Fibroblast of mammary gland (primary cell): ENCODE measurements at places on chromosomes 12 and 14.
A peak's percentile ranks its signal among the peaks of the same experiment; 100 is the strongest.

GRCh38 chr12:10722905-10723746 lies at the start of gene YBX3:
Gene YBX3, minus strand, starts transcription at chr12:10723323. Its CDS starts 212 bp downstream, at chr12:10723111.
- peak; percentile 77 for DNase-seq

- no peak for DNase-seq
Measured at GRCh38 chr12:93980711-93981110, 167.7 kb upstream of the PLXNC1 start.

- no peak for DNase-seq
Measured at GRCh38 chr12:115828168-115828567, 449.3 kb downstream of the MED13L start.

DNA sequence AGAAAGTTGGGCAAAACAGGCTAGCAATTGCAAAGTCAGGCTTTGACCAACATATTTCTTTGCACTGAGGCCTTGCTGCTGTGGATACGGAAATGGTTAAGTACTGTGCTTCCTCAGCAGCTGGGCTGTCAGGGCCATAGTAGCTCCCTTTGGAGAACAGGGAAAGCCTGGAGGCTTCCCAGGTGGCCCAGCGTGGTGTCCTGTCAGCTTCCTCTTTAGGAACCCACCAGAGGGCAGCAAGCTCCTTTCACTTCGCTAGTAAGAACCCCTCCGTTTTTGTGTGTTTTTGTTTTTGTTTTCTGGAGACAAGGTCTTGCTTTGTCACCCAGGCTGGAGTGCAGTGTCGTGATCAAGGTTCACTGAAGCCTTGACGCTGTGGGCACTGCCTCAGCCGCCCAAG lies 1.7 kb upstream of the CFAP251 start:
- peak; percentile 56 for DNase-seq

GRCh38 chr12:123102781-123103503 lies 47.9 kb downstream of the PITPNM2 start:
- DNase-seq, result no peak

- DNase-seq, result no peak
Measured at GRCh38 chr12:49563951-49564685, 3.8 kb downstream of the MCRS1 start.

- DNase-seq, result no peak
Measured at GRCh38 chr14:22164616-22165015, 424.4 kb downstream of the DAD1 start.

DNA sequence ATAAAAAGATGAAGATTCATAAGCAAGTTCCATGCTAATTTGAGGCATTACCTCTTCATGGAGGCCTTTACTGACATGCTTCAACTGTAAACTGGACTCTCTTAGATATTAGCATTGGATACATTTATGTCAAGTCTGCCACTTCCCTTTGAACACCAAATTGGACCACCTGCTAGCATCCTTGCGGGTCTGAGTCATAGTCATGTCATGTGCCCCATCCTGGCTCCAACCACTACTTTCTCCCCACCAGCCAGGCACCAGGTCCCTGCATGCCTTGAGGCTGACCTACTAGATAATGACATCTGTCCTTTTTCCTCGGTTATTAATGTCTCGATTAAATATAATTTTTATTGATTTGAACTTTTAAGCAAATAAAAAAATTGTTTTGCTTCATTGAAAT lies 32.9 kb upstream of the EEA1 start:
- peak; percentile 37 for DNase-seq

GRCh38 chr14:44768935-44769334 lies 192.8 kb downstream of the KLHL28 start:
- no peak for DNase-seq

GRCh38 chr14:94054401-94054800 lies 26.6 kb downstream of the DDX24 start:
- no peak for DNase-seq

DNA sequence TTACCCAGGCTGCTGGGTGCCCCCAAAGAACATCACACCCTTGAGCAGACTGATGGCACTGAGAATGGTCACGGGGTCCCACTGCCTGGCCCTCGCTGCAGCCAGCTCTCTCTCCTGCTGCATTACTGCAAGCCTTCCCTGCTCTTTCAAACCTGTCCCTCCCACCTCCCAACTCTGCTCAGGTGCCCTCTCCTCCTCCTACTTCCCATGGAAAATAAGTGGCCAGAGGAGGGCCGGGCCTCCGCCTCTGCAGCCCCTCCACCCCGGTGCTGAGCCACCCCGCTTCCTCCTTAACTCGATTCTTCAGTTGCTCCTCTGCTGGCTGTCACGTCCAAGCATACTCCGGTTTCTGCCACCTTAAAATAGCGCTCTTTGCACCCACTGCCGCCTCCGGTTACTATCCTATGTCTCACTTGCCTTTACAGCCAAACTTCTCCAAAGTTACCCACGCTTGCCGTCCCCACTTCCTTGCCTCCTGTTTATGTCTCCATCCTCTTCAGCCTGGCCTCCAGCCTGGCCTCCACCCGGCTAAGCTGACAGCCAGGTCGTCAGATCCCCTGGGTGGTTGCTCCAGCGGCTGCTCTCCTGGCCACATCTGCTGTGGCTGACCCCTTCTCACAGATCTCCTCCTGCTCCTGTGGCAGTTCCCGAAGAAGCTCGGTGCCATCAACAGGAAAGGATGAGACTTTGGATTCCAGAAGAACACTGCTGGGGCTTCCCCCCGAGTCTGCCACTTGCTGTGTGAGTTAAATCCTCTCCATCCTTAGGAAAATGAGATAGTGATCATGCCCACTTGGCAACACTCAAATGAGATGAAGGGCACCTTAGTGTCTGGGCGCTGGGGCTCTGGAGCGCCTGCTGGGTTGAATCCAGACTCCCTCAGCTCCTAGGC lies 7.7 kb downstream of the SMIM41 start:
- no peak for DNase-seq

GRCh38 chr14:89348722-89349121 lies 68.3 kb downstream of the FOXN3 start:
- peak; percentile 67 for DNase-seq

DNA sequence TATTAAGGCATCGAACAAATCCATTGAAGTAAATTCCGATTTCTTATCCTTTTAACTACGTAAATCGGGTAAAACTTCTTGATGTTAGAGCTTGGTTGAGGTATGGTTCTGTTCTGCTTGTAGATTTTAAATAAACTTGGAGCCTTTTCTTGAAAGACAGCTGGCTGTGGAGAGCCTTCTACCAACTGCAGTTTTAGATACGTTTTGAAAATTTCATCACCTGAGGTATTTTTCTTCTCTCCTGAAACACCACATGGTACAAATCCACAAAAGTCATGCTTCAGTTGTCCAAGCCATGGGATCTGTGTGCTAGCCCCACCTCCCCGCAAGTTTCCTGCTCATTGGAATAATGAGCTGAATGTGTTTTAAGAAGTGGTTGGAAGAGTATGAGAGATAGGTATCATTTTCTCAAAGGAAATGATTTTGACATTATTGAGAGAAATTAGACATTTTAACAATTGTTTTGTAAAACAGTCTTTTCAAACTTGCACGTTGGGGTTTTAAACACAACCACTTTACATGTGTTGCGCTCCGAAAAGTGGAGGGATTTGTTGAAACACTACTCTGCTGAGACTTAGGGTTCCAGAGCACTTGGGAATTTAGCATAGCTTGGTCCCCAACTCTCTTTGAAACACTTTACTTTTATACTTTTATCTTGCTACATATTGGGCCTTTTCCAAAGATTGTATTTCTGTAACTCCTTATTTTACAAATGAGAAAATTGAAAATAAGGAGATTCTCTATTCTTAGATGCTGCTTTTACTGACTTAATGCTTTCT lies 1.4 kb downstream of the PPM1A start:
- peak; percentile 33 for DNase-seq

GRCh38 chr12:50621399-50622300 lies 116.9 kb downstream of the DIP2B start:
- no peak for DNase-seq
